ENCODE measurements at places on chromosomes 1 and 21.

- no peak for DNase-seq
These were observed 57.3 kb downstream of the ACBD3 start for GRCh38 chr1:226129230-226129629.

DNA sequence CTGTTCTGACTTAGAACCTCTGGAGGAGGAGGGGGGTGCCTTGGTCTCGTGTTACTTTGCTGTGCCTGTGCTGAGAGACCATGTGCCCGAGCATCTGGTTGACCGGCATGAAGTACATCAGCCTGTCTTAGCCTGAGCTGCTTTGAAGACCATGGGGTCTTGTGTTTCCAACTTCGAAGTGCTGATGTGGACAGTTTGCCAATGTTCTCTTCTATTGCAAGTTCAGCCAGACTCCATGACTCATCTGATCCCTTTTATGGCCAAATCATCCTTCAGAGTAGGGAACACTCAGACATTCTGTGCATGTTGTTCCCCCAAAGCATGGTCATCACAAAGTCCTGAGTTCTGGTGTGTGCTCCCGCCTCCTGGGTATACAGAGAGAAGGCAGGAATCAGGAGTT lies 6.0 kb upstream of the PLA2G2C start:
- DNase-seq = no peak

DNA sequence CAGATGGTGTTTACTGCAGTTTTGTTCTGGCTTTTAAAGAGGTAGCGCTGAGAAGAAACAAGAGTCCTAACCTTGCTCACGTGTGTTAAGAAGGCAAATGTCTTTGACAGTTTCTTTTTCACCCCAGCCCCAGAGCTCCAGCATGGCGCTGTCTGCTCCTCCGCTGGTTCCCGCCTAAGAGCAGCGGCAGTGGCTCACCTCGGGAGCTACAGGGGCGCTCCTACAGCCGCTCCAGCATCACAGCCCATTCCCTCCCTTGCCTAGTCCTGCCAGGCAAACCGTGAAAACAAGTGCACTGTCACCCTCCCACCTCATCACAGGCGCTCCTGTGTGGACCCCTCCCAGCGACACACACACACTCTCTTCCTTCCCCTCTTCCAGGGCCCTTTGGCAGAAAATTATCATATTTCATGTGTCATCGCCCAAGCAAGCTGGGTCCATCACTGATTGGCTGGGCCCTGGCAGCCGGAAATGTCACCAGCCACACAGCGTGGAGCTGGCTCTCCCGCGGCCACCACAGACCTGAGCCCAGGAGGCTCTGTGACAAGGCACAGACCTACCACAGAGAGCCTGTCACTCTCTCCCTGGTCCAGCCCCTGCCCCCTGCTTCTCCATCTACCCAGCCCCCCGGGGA lies 1.2 kb upstream of the HIVEP3 start:
- no peak for DNase-seq

GRCh38 chr1:56148326-56149193 lies 430.8 kb downstream of the PLPP3 start:
- no peak for DNase-seq

- DNase-seq = peak; percentile 63
These were observed 66.0 kb upstream of the SLC25A33 start for GRCh38 chr1:9473032-9473807.

GRCh38 chr1:180365039-180365438 lies 135.0 kb downstream of the LHX4 start:
- no peak for DNase-seq

- no peak for DNase-seq
These were observed 31.4 kb downstream of the ZBTB17 start for GRCh38 chr1:15944308-15945010.

GRCh38 chr21:38229260-38229877 lies 27.4 kb upstream of the KCNJ15 start:
- DNase-seq = no peak

- DNase-seq = no peak
These were observed 89.9 kb downstream of the SGIP1 start for GRCh38 chr1:66623812-66624211.

GRCh38 chr1:23544444-23545389 lies 13.7 kb upstream of the E2F2 start:
- DNase-seq = no peak

DNA sequence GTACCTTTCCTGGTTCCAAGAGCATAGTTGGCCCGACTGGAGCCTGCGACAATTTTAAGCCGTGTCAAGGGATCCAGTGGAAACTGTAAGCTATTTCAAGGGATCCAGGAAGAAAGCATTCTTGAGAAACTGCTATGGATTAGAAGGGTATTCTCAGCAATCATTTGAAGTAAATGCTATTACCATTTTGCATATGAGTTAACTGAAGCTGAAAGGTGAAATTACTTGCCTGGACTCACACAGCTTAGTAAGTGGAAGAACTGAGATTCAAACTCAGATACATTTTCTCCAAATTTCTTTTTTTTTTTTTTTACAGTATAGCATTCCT lies 589 bp downstream of the ZNF684 start:
- DNase-seq = no peak

DNA sequence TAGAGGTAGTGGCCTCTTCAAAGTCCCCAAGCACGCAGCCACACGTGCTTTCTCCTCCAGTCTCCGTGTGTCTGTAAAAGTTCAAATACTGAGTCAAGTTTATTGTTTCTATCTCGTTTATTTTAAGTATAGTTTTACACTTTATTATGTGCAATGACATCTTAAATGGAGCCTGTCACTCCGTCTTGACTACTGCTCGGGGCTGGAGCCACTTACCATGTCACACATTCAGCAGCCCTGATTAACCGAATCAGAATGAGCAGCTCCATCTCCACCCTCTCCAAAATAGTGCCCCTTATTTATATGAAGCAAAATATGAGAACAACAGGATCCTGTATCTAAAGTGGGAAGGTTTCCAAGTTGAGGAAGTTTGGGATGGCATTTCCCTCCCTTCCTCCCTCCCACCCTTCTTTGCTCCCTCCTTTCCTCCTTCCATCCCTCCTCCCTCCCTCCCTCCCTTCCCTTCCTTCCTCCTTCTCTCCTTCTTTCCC lies 201.0 kb downstream of the PBX1 start:
- DNase-seq = no peak

GRCh38 chr1:53987880-53988279 lies 30.1 kb downstream of the LDLRAD1 start:
- DNase-seq = no peak

DNA sequence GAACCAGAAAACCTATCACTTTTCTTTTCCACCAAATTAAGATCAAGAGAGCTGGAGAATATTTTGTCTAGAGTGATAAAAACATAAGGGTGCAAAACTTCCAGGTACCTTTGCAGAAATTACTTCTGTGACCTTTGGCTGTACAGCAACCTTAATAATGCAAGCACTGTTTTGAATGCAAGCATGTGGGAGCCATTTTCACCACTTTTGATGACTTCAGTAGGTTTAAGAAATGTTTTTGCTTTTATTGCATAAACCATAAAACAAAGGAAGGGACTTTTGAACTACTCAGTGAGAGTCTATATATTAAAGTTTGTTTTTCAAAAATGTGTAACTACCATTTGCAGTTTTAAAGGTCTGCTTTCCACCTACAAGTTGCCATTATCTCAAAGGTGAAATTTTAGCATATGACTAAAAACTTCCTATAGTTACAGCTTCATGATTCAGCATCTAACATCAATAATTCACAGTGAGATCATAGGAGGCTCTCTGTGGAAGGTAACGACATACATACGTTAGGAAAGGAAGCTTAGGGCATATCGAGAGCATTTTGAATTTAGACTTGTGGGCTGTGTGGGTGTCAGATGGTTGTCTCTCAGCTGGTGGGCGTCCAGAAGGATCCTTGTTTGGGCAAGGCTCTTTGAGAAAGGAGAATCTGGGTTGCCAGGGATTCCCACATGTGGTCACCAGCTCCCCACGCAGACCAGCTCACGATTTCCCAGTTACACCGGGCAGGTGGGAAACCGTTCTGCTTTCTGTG lies 1.1 kb upstream of the GADD45A start:
- DNase-seq = no peak

DNA sequence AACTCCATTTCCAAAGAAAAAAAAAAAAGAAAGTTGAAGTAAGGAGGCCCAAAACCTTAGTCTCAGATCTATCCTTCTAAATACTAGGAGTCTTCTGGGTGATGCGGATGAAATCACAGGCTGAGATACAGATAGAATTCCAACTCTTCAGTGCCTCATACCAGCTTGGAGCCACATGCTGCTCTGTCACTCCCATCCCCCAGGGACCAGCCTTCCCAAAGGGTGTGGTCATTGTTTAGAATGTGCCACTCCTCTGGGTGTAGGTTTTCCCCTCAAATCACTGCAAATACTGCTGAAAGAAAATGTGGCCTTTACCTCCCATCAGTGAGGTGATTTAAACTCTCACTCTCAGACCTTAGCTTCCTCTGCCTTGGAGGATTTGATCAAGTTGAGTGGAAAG lies 112.9 kb downstream of the CDC7 start:
- DNase-seq = no peak

DNA sequence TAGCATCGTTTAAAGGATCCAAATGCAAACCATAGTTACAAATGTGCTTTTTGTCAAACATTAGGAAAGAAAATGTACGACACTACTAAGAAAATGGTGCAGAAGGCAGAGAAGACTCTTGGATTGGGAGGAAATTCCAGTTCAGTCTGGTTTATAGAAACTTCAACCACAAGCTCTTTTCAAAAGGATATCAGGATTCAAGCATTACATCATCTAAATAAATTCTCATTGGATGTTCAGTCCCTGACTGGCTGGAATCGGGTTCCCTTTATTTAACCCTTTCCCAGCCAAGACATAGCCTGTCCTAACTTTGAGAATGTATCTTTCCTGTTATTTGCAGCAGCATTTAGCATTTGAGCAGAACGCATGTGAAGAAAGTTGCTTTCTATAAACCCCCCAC lies 184.6 kb downstream of the LMO4 start:
- no peak for DNase-seq

DNA sequence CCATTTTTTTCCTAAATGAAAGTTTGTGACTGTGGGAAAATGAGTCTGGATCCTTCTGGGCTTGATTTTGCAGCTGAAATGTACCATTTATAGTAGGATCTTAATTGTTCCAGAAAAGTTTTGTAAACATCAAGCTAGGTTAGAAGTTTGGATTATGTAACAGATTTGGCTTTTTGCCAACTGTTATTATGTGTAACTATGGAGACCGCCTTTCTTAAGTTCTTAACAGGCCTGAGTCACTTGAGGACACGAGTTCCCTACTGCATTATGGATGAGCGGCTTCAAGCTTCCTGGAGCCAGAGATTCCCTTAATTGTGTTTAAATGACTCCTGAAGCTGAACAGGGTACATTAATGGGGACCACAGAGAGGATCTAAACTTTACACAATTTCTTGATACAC lies 22.2 kb downstream of the SLC25A33 start:
- peak; percentile 84 for DNase-seq

DNA sequence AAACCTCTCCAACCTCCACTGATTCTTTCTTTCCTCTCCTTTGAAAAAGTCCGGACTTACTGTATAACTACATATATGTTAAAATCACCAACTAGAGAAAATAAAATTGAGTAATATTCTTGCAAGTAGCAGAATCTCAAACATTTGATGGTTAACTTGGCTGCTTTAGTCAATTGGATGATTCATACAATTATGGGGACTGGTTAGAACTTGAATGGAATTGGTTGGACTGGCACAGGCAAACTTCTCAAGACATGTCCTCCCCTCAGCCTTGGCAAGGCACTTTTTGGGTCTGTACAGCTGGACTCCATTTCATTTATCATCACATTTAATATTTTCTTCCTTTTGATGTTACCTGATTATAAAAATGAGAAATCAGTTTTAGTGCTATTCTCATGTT lies 6.5 kb downstream of the WLS start:
- DNase-seq = no peak

DNA sequence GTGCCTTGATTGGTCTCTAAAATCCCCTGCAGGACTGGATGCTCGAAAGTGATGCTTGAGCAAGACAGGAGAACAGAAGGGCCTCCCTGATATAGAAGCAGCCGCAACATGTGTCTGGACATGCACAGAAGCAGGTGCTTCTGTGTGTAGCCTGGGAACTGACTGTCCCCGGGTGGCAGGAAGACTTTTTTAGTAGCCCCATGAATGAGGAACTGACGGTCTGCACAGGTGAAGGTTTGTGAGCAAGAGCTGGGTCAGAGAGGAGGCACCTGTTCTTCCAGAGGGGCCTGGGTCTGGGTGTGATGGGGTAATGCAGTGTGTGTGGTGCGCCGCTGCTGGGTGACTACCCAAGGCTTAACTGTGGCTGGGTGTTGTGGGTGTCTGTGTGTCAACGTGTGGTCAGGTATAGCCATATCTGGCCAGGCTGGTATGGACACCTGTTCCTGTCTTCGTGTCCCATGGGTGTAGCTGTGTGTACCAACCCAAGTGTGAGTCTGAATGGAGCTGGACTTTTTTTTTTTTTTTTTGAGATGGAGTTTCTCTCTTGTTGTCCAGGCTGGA lies 39.1 kb upstream of the FOXO6 start:
- no peak for DNase-seq

GRCh38 chr1:63638471-63638870 lies 45.3 kb downstream of the PGM1 start:
- no peak for DNase-seq

GRCh38 chr1:48236716-48237470 lies 14.4 kb downstream of the SLC5A9 start:
- DNase-seq = no peak

- DNase-seq = no peak
These were observed 43.7 kb upstream of the KIF26B start for GRCh38 chr1:245111073-245111472.

DNA sequence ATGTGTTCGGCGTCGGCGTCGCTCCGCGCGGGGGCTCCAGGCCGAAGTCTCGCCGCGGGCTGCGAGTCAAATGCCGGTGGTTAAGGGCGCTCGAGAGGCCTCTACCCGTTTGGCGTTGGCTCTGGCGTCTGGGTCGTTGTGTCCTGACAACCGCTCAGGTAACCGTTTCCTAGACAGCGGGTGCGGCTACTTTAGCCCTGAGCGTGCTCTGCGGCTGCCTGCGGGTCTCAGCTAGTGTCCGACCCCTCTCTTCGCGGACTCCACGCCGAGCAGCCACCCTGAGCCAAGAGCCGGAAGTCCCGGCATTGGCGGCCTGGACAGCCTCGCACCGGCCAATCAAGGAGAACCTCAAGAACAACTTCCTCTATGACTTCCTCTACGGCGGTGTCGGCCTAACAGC lies 173.4 kb downstream of the SETD4 start:
- DNase-seq = no peak

GRCh38 chr21:32548978-32549377 lies 36.3 kb downstream of the TCP10L start:
- DNase-seq = no peak

DNA sequence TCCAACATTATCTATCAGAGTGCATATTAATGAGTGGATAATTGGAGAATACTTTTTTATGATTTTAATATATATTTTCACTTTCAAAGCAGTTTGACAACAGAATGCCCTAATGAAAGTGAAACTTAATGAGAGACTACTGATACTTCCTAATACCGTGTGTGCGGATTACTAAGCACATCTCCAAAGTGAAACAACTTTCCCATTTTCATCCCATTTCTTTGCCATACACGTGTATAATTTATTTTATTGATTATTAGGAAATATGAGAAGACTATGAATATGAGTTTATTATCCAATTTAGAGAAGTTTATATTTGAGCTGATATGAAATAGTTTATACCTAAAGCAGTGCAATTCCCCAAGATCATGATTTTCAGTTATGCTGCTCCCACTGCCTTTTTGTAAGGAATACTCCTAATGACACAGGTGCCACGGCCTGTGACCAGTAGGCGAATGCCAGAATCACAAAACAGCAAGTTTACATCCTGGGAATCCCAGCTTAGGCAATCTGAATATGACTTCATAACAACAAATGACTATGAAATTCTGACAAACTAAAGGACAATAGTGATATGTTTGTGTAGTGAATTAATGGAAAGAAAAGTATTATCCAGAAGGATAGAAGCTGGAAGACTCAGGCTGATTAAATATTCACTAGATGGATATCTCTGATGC lies 202.9 kb downstream of the NCAM2 start:
- no peak for DNase-seq

GRCh38 chr1:28507247-28507645 lies 1.4 kb downstream of the RCC1 start:
- no peak for DNase-seq
